ENCODE measurements at places on chromosomes 16 and 17.

GRCh38 chr16:56005958-56006357 lies 130.8 kb upstream of the CES5A start:
- DNase-seq, result no peak

DNA sequence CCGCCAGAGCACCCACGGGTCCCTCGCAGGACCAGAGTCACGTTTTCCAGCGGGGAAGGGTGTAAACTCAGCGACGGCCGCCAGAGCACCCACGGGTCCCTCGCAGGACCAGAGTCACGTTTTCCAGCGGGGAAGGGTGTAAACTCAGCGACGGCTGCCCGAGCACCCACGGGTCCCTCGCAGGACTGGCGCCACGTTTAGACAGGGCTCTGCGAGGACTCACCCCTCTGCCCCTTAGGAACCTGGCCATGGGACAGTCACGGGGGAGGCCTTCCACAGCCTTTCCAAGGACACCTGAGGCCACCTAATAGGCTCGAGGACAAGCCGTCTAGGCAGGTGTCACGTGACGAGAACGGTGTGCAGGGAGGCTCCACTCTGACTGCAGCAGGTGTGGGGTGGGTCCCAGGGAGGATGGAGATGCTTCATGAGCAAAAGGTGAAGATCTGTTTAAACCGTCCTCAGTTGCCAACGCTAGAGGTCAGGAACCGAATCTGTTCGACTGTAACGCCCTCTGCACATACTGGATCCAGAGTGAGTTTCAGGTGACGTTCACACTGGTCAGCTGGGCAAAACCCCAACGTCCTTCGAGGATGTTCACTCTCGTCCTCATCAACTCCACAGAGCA lies 48.0 kb upstream of the METRNL start:
- DNase-seq, result peak; percentile 25

DNA sequence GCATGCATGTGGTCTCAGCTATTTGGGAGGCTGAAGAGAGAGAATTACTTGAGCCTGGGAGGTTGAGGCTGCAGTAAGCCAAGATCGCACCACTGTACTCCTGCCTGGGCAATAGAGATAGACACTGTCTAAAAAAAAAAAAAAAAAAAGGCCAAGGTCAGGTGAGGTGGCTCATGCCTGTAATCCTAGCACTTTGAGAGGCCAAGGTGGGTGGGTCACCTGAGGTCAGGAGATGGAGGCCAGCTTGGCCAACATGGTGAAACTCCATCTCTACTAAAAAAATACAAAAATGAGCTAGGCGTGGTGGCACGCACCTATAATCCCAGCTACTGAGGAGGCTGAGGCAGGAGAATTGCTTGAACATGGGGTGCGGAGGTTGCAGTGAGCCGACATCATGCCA lies 28.2 kb upstream of the CORO1A start:
- no peak for DNase-seq

- DNase-seq, result no peak
These were observed 115.1 kb downstream of the MRTFB start for GRCh38 chr16:14186007-14186794.

GRCh38 chr16:23062524-23062923 lies 86.7 kb downstream of the USP31 start:
- no peak for DNase-seq

- no peak for DNase-seq
These were observed 4.6 kb upstream of the TEDC2 start for GRCh38 chr16:2455081-2455845.

DNA sequence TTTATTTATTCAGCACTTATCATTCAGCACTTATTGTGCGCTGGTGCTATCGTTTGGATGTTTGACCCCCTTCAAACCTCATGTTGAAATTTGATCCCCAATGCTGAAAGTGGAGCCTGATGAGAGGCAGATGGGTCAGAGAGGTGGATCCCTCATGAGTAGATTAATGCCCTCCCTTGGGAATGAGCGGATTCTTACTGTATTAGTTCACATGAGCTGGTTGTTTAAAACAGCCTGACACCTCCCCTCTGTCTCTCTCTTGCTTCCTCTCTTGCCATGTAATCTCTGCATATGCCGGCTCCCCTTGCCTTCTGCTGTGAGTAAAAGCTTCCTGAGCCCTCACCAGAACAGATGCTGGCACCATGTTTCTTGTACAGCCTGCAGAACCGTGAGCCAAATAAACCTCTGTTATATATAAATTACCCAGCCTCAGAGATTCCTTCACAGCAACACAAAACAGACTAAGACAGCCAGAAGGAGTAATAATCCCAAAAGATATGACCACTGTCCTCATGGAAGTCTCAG lies 111.1 kb downstream of the CACNG3 start:
- DNase-seq, result no peak

DNA sequence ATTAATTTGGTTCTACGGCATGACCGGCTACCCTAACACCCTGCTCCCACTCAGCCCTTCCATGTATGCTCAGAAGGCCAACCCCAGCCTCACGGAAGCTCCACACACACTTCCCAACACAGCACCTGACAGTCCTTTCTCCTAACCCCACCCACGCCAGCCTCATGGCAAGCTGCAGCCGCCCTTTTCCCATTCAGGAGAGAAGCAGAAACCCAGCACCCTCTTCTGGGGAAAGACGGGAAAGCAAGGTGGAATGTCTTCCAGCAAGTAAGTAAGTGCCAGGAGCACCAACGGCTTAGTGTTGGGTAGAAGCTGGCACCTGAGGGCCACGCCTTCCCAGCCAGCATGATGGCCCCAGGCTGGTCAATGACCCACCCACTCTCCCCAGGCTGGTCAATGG lies 32.1 kb downstream of the ABR start:
- no peak for DNase-seq

DNA sequence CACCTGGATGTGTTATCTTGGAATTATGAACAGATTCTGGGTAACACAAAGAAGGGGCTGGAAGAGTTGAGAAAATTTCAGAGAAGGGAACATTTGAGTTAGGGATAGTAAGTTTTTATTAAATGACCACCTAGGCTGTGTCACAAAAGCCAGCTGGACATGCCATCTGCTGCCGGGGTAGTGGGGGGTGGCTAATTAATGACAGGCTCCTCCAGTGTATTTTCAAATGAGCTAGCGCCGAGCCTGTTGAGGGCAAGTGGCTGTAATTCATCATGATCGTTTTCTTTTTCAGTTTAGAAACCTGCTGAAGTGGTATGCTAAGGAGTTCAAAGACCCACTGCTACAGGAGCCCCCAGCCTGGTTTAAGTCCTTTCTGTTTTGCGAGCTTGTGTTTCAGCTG lies 6.2 kb downstream of the TMEM97 start:
- no peak for DNase-seq

- no peak for DNase-seq
These were observed 7.0 kb downstream of the DOC2A start for GRCh38 chr16:30003670-30004423.

DNA sequence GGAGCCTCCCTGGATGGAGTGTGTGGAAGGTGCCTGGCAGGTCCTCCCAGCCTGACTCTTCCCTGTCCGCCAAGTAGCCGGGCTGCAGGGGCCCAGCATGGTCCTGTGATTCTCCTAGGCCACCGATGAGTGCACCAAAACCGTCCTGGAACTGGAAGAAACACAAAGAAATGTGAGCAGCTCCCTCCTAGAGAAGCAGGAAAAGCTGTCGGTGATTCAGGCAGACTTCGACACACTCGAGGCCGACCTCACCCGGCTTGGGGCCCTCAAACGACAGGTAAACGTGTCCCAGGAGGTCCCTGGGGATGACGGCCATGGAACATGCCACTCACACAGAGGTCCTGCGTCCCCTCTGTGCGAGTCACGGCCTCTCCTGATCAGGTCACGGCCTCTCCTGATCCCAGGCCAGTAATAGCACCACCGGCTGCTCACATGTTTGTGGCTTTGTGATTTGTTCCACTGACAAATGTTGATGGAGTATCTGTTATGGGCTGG lies 4.2 kb upstream of the GAA start:
- no peak for DNase-seq

- DNase-seq, result no peak
These were observed 36.2 kb downstream of the PPL start for GRCh38 chr16:4900750-4901149.

GRCh38 chr16:68737046-68737729 lies at the start of gene CDH1:
CDH1 (plus strand) TSS chr16:68737292; CDS start chr16:68737416, 124 bp downstream.
- DNase-seq, result peak; percentile 49

- DNase-seq, result no peak
These were observed 3.7 kb downstream of the PHF12 start for GRCh38 chr17:28947639-28948038.

DNA sequence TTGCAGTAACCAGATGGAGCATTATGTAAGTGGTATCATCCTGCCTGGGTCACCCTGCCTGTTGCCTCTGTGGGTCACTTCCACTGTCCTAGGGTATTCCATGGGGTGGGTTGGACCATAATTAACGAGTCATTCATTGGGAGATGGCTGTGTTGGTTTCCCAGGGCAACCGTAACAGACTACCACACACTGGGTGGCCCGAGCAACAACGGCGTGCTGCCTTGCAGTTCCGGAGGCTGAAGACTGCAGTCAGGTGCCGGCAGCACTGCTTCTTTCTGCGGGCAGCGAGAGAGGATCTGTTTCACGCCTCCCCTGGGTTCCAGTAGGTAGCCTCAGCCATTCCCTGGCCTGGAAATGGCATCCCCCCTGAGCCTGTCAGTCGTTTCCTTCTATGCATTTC lies 28.9 kb upstream of the CMIP start:
- DNase-seq, result no peak

- peak; percentile 26 for DNase-seq
These were observed 8.7 kb upstream of the CETP start for GRCh38 chr16:56953006-56953405.

DNA sequence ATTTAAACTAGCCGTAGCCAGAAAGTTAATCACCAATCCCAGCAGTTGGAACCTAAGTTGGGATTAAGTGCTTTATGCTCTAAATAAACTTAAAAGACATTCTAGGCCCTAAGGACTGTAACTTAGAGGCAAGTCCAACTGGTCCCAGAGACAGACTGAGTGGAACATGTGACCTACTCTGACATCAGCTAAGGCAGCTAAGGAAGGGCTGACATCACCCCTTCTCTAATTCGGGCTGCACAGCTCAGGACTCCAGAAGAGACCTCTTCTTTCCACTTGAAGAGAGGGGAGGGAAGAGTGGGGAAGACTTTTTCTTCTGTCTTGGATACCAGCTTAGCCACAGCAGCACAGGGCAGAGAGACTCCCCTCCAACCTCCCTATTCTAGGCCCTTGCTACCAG lies 565.2 kb downstream of the CDH8 start:
- DNase-seq, result no peak

- DNase-seq, result no peak
These were observed 11.3 kb upstream of the USP7 start for GRCh38 chr16:8975039-8975438.

- DNase-seq, result no peak
These were observed 49.9 kb downstream of the TEX14 start for GRCh38 chr17:58641887-58642311.

GRCh38 chr17:6862825-6863224 lies 31.3 kb upstream of the TEKT1 start:
- DNase-seq, result no peak

GRCh38 chr17:77459018-77459755 lies 318.4 kb downstream of the SEC14L1 start:
- peak; percentile 80 for DNase-seq
